Thoracic aorta (tissue), 2 donors: ENCODE measurements at places on chromosomes 16 and 17.

GRCh38 chr16:78461496-78462287, 362.2 kb downstream of the WWOX start:
- DNase-seq = no peak

GRCh38 chr16:58422809-58423208, 30.5 kb downstream of the GINS3 start:
- no peak for DNase-seq

DNA sequence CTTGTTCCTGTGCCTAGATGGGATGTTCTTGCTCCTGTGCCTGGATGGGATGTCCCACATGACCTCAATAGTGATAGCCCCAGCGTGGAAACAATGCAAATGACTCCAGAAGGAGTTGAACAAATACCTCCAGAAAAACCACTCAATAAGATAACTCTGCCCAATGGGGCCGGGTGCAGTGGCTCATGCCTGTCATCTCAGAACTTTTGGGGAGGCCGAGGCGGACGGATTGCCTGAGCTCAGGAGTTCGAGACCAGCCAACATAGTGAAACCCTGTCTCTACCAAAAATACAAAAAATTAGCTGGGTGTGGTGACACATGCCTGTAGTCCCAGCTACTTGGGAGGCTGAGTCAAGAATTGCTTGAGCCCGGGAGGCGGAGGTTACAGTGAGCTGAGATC, 15.2 kb upstream of the LITAF start:
- no peak for DNase-seq

DNA sequence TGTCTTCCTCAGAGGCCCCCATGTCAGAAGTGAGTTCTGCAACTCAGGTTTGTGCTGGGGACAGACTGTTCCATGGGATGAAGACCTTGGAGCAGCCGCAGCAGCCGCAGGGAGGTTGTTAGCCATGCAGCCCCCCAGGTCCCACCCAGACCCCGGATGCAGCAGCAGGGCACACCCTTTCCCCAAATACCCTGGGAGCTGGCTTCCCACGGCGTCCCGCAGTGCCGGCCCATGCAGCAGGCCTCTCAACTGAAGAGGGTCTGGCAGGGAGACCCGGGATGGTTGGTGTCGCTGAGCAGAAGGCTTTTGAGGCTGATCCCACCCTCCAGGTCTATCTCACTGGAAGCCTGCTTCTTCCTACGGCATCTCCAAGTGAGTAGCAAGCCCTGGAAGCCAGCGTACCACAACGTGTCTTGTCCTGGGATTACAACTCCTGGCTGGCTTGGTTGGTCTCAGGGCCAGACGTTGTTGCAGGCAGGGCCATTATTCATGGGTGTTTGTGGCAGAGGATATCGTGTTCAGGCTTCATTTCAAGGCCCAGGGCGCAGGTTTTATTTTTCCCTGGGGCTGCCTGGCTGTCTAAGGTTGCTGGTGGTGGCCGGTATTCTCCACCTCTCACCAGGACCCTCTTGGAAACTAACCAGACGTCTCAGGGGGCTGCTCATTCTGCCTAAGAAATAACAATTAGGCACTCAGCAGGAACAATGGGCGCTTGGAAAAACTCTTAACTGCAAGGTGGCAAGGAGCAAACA, 223.2 kb downstream of the C16orf95 start:
- DNase-seq = no peak

GRCh38 chr17:1272701-1273100, 2.5 kb downstream of the BHLHA9 start:
- no peak for DNase-seq

GRCh38 chr17:49523706-49524472, 28.8 kb downstream of the NGFR start:
- no peak for DNase-seq

DNA sequence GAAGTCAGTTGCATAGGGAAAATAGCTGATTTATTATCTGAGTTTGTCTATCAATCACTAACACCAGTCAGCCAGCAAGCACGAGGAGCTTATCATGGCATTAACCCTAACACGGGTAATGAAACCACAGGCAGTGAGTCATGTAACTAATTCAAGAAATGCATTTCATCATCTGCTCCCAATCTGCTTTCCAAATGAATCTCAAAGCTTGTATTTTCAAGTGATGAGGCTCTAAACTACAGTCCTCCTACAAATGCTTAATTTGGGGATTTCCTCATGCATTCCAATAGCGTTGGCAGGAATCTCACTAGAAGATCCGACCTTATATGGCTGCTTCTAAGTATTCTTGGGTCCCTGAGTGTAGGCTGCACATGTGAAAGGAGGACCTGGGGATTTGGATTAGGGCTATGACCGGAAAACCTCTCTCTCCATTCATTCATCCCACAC, 118.4 kb upstream of the HSBP1 start:
- DNase-seq = peak; percentile 37

DNA sequence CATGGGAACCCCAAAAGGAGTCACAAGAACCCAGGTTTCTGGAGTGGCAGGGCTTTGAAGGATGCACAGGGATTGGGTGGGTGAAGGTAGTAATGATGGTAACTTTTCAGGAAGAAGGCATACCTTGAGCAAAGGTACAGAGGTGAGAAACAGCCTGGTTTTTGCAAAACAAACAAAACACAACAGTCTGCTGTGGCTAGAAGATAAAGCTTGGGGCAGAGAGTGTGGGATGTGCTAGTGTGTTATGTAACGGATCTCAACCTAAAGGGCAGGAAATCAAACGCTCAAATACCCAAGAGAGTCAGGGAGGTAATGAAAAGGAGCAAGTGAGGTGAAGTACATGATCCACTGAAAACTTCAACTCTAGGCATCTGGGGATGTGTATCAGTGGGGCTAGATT, 4.6 kb downstream of the PTGES3L start:
- no peak for DNase-seq

GRCh38 chr16:84227548-84227947, 12.3 kb downstream of the KCNG4 start:
- no peak for DNase-seq

DNA sequence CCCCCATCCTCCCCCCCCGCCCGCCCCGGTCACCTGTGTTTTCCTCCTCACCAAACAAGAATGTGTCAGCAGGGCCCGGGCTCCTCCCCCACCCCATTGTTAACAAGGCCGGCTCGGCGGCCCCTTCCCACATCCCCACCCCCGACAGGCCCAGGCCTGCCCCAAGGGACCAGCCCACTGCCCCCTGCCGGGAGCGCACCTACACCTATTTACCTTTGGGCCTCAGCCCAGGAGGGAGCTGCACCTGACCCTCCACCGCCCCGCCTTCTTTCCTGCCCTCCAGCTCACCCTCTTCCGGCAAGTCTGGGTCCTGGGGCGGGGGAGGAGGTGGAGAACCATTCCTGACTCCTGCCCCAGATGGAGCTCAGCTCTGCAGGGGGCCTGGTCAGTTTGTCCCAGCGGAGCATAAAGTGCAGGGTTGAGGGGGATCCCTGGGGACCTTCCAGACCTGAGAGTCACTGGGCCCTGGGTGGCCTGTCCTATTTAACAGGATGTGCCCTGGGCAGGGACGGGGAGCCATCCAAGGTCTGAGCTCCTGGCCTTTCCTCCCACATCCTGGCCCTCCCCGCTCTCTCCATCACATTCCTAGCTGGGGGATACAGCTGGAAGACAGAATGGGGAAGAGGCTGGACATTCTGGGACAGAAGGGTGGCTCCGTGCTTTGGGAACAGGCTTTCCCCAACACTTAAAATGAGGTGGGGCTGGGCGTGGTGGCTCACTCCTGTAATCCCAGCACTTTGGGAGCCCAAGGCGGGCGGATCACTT, 8.3 kb downstream of the FOXJ1 start:
- no peak for DNase-seq

GRCh38 chr16:70258065-70258464, 6.3 kb upstream of the EXOSC6 start:
- DNase-seq = no peak

GRCh38 chr17:49361129-49361901, 735 bp downstream of the ZNF652 start:
- DNase-seq = no peak

GRCh38 chr17:76365256-76365903, 11.7 kb upstream of the PRPSAP1 start:
- no peak for DNase-seq

DNA sequence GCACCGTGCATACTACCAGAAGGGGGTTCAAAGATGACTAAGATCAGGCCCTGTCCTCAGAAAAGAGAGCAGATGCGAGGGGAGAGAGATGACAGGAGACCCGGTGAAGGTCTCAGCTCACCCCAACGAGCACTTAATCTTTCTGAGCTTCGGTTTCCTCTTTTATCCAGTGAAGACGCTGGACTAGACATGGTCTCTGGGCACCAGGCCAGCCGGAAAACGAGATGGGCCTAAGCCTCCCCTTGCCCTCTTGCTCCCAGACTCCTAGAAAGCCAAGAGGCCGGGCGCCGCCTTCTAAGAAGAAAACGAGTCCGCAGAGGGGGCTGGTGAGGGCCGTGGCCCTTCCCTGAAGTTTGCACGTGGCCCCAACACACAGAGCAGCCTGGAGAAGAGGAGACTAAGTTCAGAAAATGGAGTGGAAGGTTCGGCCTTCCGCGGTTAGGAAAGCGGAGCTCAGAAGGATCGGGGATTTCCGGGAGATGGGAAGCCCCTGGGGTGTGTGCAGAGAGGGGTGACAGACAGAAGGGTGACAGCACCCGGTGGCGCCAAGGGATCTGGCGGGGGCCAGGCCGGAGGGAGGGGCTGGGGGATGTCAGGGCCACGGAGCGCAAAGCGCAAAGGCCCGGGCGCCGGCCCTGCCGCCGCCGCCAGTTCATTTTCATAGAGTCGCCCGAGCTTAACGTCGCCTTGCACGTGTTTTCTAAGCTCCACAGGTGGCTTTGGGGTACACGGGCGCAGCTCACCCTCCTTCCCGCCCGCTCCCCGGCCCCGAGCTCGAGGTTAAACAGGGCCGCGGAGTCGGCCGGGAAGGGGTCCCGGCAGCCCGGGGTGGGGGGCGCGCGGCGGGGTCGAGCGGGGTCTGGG, 42.1 kb upstream of the BHLHA9 start:
- no peak for DNase-seq

GRCh38 chr16:67329901-67330300, 3.3 kb downstream of the LRRC36 start:
- no peak for DNase-seq

- DNase-seq = no peak
Measured at GRCh38 chr16:12627394-12627793, 176.3 kb downstream of the CPPED1 start.

- no peak for DNase-seq
Measured at GRCh38 chr17:9291912-9292560, 270.7 kb downstream of the NTN1 start.

- DNase-seq = no peak
Measured at GRCh38 chr17:66783656-66784381, 51.1 kb upstream of the CACNG5 start.

GRCh38 chr16:57544124-57544653, 1.7 kb downstream of the ADGRG5 start:
- no peak for DNase-seq

- DNase-seq = no peak
Measured at GRCh38 chr17:73091770-73092522, 542 bp downstream of the SLC39A11 start.

DNA sequence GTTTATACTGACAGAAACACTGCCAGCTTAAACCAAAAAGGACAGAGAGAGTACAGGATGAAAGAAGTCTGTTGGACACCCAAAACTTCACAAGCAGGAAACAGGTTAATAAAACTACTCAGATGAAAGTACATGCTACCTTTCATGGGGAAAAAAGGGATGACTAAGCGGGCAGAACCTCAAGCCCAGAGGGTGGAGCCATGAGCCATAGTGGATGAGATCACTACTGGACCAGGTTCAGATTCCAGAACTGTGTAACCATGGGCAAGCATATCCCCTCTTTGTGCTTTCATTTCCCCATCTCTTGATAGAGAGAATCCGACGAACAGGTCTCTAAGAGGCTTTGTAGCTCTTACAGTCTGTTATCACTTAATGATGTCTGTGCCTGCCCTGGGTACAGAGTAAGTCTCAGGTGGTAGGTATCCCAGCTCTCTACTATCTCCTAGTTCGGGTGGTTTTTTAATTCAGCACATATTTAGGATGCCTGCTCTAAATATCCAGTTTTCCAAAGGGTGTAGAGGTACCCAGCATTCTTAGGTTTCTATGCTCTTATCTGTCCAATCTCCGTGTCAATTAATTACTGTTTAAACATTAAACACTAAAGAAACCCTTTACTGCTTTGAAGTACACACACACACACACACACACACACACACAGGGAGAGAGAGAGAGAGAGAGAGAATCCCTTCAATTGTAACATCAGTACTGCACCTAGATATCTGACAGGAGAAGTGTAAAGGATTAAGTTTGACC, 206.7 kb downstream of the ZNF423 start:
- no peak for DNase-seq

- DNase-seq = no peak
Measured at GRCh38 chr17:37725601-37726146, 19.2 kb downstream of the HNF1B start.

DNA sequence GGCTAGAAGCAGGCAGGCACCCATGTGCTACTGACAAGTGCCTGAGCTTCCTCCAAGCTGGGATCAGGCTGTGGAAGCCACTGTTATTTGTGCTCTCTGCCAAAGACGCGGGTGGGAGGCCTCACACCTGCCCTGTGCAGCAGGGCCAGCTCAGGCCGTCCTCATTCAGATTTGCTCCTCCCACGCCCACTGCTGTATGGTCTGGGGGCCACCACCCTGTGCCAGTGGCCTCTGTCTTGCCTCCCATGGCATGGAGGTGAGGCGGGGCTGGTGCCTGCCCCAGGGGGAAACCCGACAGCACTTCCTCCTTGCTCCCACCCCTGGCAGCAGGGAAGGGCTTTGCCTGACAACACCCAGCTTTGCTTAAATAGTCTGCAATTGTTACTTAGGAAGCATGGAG, 356.5 kb upstream of the CDH8 start:
- no peak for DNase-seq

DNA sequence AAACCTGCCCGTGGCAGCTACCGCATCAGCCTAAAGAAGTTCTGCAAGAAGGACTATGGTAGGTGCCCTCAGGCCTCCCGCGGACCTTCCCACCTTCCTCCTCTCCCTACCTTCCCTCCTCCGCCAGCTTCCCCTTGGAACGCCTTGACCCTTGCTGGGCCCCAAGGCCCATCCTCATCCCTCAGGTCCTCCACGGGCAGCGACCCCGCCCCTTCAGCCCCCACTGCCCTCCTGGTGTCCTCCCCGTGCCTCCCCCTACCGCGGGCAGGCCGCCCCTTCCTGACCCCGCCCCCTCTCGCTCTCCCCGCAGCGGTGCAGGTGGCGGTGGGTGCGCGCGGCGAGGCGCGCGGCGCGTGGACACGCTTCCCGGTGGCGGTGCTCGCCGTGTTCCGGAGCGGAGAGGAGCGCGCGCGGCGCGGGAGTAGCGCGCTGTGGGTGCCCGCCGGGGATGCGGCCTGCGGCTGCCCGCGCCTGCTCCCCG, 1.4 kb upstream of the TBC1D24 start:
- no peak for DNase-seq

GRCh38 chr17:74146196-74146595, 57.3 kb upstream of the RPL38 start:
- no peak for DNase-seq
